Effector memory CD4-positive, alpha-beta T cell (primary cell): ENCODE measurements at places on chromosomes 4 and X.

DNA sequence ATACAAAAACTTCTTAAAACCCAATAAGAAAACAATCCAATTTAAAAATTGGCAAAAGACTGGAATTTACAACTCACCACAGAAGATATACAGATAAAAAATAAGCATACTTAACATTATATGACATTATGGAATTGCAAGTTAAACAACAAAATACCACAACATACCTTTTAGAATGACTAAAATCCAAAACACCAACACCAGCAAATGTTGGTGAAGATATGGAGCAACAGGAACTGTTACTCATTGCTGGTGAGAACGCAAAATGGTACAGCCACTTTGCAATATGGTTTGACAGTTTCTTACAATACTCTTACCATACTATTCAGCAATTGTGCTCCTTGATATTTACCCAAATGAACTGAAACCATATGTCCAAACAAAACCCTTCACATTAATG lies 112.4 kb downstream of the ADGRL3 start:
- DNase-seq: no peak

GRCh38 chr4:110091434-110092140 lies 106.8 kb downstream of the ELOVL6 start:
- no peak for DNase-seq

- DNase-seq: no peak
Measured at GRCh38 chr4:39820186-39820585, 122.2 kb downstream of the UBE2K start.

GRCh38 chr4:5888222-5889001 lies 4.5 kb downstream of the CRMP1 start:
- DNase-seq: no peak

- no peak for DNase-seq
Measured at GRCh38 chrX:150306002-150306401, 57.1 kb upstream of the MAMLD1 start.

DNA sequence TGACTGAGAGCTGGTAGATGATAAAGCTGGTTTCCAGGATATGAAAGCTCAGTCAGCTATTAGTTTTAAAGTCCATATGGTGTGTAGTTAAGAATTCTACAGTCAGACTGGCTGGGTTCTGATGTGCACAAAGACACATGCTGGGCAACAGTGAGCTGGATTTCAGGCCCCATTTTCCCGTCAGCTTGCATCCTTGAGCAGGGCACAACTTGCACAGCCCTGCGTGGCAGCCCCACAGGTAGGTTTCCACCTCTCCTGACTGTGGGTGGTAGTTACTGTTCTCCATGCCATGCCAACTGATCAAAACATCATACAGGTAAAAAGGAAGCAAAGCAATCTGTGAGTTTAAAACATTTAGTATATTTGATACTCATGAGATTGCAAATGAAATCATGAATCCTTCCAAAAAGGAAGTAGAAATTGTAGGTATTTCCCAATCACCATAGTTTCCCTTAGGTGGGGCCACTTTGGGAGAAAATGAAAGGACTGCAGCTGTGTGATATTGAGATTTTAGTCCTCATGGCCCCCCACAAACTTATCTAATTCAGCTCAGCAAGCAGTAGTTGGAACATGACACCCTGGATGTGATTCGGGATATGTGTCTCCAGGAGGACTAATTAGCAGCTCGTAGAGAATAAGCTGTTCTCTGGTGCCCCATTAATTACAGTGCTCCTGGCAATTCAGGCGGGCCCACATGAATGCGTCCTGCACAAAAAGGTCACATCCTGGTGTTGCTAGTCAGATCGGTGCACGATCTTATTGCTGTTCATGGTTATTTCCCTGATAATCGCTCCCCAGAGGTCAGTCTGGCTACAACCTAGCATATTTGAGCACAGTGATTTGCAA lies 42.4 kb upstream of the NOCT start:
- DNase-seq: no peak

GRCh38 chr4:85676050-85676425 lies 201.1 kb downstream of the ARHGAP24 start:
- DNase-seq: no peak

- no peak for DNase-seq
Measured at GRCh38 chr4:7880683-7881082, 59.0 kb downstream of the AFAP1 start.

- no peak for DNase-seq
Measured at GRCh38 chr4:77194366-77194765, 37.4 kb downstream of the CCNG2 start.

DNA sequence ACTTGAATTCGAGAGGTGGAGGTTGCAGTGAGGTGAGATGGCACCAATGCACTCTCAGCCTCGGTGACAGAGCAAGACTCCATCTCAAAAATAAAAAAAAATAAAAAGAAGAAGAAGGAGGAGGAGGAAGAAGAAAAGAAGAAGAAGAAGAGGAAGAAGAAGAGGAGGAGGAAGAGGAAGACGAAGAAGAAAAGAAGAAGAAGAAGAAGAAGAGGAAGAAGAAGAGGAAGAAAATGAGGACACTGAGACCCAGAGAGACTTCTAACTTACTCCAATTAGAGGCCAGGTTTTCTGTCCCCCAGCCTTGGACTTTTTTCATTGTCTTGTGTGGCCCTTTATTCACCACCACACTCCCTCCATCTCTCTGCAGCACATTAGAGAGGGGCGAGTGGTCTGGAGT lies 70.7 kb downstream of the ATG4A start:
- DNase-seq: no peak
